ENCODE measurements at places on chromosomes 3 and 15. TPM values are rescaled to one million over a fixed set of nuclear protein-coding genes. Genes with fewer than 3 reads are reported as not detected.
A peak's percentile ranks its signal among the peaks of the same experiment; 100 is the strongest.

DNA sequence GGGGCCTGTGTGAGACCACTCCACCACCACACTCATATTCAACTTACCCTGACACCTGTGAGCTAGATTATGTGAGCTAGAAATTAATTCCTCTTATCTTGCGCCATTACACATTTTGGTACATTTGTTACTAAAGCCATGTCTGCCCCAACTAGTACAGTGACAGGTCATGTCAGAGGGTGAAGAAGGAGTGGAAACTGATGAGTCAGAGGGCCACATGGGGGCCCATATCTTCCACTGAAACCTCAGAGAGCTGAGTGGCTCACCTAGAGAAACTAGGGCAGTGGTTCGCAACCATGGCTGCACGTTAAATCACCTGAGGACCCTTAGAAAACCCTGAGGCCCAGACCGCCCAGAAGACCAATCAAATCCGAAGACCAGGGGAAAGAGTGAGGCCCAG, 15.7 kb upstream of the MEF2A start:
- ATAC-seq: no peak

GRCh38 chr3:123143669-123144411, 57.9 kb upstream of the SEC22A start:
- peak; percentile 45 for ATAC-seq

Gene ZIC1
- total RNA-seq: 0.36 TPM

Gene TMEM212
- not detected for total RNA-seq

All from esophagus mucosa (tissue), 1 donor.